NCI-H2029 (cell line): ENCODE measurements at places on chromosomes 16 and 17.

DNA sequence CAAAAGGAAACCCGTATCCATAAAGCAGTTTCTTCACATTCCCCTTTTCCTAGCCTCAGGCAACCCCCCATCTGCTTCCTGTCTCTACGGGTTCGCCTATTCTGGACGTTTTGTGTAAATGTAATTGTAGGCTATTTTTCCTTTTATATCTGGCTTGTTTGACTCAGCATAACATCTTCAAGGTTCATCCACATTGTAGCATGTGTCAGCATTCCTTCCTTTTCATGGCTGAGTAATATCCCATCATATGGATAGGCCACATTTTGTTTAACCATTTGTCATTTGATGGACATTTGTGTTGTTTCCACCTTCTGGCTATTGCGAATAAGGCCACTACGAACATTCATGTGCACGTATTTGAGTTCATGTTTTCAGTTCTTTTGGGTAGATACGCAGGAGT, 54.6 kb downstream of the FOXL1 start:
- DNase-seq = no peak

DNA sequence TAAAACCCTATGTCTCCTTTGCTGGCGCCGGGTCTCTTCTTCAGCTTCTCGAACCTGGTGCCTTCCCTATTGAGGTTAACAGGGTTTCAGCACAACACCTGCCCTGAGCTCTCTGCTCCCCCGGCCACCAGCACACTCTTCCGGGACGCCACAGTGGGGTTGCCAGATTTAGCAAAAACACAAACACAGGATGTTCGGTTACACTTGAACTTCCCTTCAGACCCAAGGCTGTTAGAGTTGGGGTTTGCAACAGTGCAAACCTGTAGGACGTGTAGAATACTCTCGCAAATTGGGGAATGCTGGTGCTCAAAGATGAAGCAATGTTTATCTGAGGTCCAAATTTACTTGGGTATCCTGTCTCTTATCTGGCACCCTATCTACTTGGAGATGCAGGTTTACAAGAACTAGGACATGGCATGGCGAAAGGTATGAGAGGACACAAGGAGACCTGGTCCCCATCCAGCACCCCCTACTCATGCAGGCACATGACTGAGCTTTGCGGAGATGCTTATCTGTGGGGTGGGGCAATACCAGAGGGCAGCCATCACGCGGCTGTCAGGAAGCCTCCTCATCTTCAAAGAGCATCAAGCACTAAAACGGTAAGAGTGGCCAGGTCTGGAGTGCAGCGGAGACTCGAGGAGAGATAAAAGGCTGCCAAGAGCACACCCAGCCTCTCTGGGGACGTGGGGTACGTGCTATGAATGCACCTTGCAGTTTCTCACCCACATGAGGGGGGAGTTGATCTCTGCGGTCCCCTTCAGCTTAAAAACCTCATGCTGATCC, 52.8 kb downstream of the SDK2 start:
- DNase-seq = no peak

GRCh38 chr16:62424206-62424605, 388.0 kb upstream of the CDH8 start:
- DNase-seq = no peak

DNA sequence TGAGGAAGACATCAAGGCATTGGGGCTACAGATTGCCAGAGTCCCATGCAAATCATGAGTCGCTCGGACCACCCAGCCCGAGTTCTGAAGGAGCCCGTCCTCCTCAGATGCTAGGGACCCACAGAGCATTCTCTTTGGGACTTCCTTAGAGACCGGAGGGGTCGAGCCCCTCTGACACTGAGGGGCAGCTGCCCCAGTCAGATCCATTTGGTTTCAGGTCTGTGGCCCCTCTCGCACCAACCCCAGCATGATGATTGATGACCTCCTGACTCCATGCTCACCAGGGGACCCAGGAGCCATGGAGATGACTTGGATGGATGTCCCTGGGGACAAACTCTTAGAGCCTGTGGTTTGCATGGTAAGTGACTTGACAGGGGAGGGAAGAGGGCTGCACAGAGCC, 8.0 kb downstream of the PDF start:
- no peak for DNase-seq

GRCh38 chr17:68011199-68011665, 15.0 kb upstream of the C17orf58 start:
- no peak for DNase-seq
